ENCODE measurements at places on chromosomes 1 and 21.
A peak's percentile ranks its signal among the peaks of the same experiment; 100 is the strongest.

DNA sequence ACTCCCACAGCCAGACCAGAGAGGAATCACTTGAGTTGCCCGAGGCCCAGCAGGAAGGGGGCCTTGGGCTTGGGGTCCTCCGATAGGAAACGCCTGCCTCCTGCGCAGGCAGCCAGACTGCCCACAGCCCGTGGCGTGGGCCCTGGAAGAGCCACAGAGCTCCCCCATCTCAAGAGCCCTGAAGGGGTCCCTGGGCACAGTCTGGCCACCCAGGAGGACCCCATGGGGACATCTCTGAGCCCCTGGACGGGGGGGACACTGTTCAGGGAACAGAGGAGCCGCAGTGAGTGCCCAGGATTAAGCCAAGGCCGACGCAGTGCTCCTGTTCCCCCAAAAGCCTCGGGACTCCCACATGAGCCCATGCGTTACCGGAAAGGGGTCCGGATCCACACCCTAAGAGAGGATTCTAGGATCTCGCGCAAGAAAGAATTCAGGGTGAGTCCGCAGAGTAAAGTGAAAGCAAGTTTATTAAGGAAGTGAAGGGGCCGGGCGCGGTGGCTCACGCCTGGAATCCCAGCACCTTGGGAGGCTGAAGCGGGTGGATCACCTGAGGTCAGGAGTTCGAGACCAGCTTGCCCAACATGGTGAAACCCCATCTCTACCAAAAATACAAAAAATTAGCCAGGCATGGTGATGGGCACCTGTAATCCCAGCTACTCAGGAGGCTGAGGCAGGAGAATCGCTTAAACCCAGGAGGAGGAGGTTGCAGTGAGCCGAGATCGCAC lies 38.1 kb upstream of the LBR start:
- H3K36me3 ChIP-seq = no peaks in the 10 kb centered on the region
- DNase-seq = no peak
- peak overlapping the region; percentile 26 for H3K27ac ChIP-seq
- H3K4me1 ChIP-seq = peaks cover 14% of the 10 kb centered on the region
- no peak overlapping the region for H3K4me3 ChIP-seq

DNA sequence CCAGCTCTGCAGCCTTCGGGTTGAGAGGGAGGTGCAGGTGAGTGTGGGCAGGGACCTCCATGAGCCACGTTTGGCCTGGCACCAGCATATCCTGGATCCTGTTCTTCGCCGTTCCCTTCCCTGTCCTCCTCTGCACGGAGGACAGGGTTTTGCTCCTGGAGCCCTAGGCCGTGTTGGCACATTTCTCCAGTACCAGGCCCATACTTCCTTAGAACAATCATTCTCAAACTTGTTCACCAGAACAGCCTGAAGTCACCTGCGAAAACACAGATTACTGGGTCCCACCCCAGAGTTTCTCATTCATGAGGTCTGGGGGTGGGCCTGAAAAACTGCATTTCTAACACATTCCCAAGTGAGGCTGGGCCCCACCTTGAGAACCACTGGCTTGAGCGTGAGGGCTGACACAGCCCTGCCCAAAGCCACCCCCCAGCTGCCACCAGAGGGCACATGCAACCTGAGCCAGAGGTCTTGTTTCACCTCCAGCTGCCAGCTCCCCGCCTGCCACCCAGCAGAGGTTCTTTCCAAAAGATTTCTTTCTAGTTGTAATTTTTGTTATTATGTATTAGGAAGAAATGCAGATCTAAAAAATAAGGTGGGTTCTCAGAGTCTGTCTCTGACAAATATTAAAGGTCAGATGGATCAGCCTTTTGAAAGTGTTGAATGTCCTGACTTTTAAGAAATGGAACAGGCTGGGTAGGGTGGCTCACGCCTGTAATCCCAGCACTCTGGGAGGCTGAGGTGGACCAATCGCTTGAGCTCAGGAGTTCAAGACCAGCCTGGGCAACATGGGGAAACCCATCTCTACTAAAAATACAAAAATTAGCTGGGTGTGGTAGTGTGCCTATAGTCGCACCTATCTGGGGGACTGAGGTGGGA lies 39.6 kb upstream of the LDLRAP1 start:
- no peak overlapping the region for H3K4me3 ChIP-seq
- H3K4me1 ChIP-seq = peaks cover 12% of the 10 kb centered on the region
- no peaks in the 10 kb centered on the region for H3K27me3 ChIP-seq
- no peak overlapping the region for H3K27ac ChIP-seq
- no peaks in the 10 kb centered on the region for H3K36me3 ChIP-seq

DNA sequence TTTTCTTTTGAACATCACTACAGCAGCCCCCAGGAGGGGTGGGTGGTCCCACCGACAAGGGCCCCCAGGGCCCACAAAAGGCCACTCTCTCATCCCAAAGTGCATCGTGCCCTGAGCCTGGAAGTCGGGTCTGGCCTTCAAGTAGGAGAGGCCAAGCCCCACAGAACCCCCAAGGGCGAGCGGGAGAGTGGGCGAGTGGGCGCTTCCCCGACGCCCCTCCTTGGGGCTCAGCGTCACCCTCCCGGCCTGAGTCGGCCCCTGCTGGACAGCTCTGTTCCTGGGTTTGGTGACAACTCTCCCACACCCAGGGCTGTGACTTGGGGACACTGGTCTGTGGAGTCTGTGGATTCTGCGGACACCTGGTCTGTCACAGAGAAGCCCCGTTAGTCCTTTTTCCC lies 42.2 kb upstream of the COL18A1 start:
- DNase-seq = no peak
- H3K4me1 ChIP-seq = peaks cover 29% of the 10 kb centered on the region
- H3K4me3 ChIP-seq = no peak overlapping the region
- no peaks in the 10 kb centered on the region for H3K36me3 ChIP-seq

DNA sequence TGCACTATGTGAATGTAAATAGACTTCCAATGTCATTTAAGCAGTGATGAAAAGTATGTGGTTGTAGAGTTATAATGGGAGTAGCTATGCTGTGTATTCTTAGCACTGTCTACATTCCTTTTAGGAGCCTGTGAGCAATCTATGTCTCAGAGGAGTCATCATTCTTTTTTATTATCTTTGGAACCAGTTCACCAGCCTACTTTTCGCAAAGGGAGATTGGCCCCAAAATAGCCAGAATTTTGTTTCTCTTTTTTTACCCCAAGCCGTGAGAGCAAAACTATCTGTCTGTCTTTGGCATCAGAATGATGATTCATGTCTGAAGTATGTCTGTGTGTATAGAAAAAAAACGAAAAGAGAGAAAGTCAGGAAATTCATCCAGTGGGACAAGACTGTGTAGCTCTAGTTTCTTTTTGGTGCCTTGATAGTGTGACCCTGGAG lies 44.2 kb downstream of the OSBPL9 start:
- peaks cover 88% of the 10 kb centered on the region for H3K4me1 ChIP-seq
- no peaks in the 10 kb centered on the region for H3K27me3 ChIP-seq
- peak overlapping the region; percentile 3 for H3K4me3 ChIP-seq

GRCh38 chr1:212930986-212931678 lies 19.2 kb upstream of the VASH2 start:
- DNase-seq = no peak
- no peak overlapping the region for H3K27ac ChIP-seq

GRCh38 chr1:99352821-99353220 lies 88.5 kb downstream of the PLPPR4 start:
- no peaks in the 10 kb centered on the region for H3K27me3 ChIP-seq
- H3K4me1 ChIP-seq = no peaks in the 10 kb centered on the region
- DNase-seq = no peak
- no peaks in the 10 kb centered on the region for H3K36me3 ChIP-seq
- H3K27ac ChIP-seq = no peak overlapping the region
- no peak overlapping the region for H3K4me3 ChIP-seq

DNA sequence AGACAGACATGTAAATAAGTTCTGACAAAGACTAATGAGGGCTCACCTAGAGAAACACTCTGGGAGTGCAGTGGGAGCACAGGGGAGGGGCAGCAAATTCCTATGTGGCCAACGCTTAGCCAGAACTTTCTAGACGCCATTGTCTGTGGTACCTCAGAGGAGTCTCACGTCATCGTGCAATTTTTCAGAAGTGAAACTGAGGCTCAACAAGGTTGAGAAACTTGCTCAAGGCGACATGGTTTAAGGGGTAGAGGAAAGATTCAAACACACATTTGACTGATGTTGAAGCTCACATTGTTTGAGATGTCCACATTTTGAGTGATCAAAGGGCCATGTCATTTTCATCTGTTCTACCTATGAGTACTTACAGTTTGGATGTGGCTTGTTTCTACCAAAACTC lies 152.6 kb upstream of the LMO4 start:
- no peak overlapping the region for H3K4me3 ChIP-seq
- H3K4me1 ChIP-seq = no peaks in the 10 kb centered on the region
- H3K27me3 ChIP-seq = no peaks in the 10 kb centered on the region
- no peak overlapping the region for H3K27ac ChIP-seq
- no peak for DNase-seq

DNA sequence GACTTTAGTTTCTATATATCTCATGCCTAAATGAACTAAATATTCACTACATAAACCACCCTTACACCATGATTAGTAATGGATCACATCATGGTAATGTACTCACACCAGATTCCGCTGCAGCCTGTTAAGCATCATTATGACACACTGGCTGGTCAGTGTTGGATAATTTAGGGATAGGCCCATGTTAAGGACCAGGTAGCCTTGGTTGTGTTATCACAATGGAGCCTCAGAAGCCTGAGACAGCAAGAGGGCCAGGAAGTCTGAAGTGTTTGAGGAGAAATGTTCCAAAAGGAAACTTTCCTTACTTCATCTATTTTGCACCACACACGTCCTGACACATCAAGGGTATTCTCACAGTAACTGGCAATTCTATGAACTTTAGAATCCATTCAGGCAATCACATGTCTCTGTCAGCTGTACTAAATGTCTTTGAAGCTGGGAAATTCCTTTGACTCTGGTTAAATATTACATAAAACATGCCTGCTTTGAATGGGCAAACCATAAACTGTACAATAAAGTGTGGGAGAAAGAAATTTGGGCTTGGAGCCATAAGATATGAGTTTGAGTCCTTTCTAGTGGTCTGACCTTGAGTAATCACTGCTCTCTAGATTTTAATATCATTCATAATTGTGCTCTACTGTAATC lies 105.3 kb upstream of the DPT start:
- no peak for DNase-seq
- H3K4me1 ChIP-seq = no peaks in the 10 kb centered on the region
- H3K4me3 ChIP-seq = no peak overlapping the region
- no peaks in the 10 kb centered on the region for H3K36me3 ChIP-seq
- no peak overlapping the region for H3K27ac ChIP-seq
- no peaks in the 10 kb centered on the region for H3K27me3 ChIP-seq

GRCh38 chr1:216222288-216222687 lies 201.0 kb downstream of the USH2A start:
- no peak overlapping the region for H3K27ac ChIP-seq
- H3K36me3 ChIP-seq = no peaks in the 10 kb centered on the region
- H3K4me1 ChIP-seq = no peaks in the 10 kb centered on the region
- no peak for DNase-seq

DNA sequence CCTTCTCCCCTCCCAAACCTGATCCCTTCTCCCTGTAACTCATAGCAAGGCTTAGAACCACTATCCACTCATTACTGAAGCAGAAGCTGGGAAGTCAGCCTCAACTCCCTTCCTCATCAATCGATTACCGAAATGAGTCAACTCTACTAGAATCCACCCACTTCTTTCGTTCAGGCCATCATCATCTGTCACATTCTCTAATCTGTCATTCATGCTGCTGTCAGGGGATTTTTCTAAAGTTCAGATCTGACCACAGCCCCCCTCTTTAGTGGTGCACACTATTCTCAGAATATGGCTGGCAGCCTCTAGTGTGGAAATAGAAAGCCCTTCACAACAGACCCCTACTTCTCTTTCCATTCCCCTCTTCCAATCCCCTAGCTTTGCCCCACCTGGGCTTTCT lies 5.1 kb downstream of the NT5C1A start:
- no peaks in the 10 kb centered on the region for H3K36me3 ChIP-seq
- no peaks in the 10 kb centered on the region for H3K27me3 ChIP-seq
- DNase-seq = no peak
- H3K4me3 ChIP-seq = no peak overlapping the region

DNA sequence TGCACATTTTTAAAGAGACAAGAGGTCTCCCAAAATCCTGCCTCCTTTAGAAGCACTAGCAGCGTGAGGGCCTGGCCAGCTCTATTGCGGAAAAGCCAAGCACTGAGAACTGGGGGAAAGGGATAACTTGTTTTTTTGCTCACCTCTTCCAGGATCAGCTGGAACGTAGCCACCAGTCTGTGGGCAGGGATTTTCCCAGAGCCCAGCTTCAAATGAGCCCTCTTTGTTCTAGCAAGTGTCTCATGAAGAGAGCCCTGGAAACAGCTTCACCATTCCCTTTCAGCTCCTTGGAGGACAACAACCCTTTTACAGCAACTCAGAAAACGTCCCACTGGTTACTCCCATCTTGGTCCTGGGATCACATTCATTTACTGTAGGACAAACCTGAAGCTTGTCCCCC lies 195.4 kb downstream of the LMX1A start:
- no peak for DNase-seq
- H3K4me3 ChIP-seq = no peak overlapping the region
- no peak overlapping the region for H3K27ac ChIP-seq
- H3K36me3 ChIP-seq = no peaks in the 10 kb centered on the region
- no peaks in the 10 kb centered on the region for H3K27me3 ChIP-seq
- no peaks in the 10 kb centered on the region for H3K4me1 ChIP-seq

GRCh38 chr1:30900931-30901560 lies 7.5 kb downstream of the SDC3 start:
- peaks cover 7% of the 10 kb centered on the region for H3K4me1 ChIP-seq
- no peak overlapping the region for H3K4me3 ChIP-seq
- H3K36me3 ChIP-seq = no peaks in the 10 kb centered on the region
- no peaks in the 10 kb centered on the region for H3K27me3 ChIP-seq
- no peak for DNase-seq

DNA sequence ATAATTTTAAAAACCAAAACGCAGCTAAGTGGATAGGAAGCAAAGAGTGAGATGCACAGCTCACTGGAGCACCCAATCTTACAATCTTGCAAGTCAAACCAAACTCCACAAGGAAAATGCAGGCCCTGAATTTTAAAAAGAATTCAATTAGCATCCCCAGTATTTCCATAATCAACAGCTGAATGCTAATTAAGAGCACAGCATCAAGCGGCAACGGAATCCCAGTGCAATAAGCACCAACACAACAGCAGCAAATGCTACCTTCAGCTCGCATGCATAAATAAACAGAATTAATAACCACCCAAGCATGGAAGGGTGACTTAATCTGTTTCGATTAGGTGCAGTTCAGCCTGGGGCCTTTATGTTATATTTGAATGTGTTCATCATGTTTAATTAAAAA lies 142.9 kb downstream of the SLC45A1 start:
- H3K27me3 ChIP-seq = no peaks in the 10 kb centered on the region
- no peak for DNase-seq
- no peak overlapping the region for H3K4me3 ChIP-seq
- peaks cover 70% of the 10 kb centered on the region for H3K4me1 ChIP-seq

DNA sequence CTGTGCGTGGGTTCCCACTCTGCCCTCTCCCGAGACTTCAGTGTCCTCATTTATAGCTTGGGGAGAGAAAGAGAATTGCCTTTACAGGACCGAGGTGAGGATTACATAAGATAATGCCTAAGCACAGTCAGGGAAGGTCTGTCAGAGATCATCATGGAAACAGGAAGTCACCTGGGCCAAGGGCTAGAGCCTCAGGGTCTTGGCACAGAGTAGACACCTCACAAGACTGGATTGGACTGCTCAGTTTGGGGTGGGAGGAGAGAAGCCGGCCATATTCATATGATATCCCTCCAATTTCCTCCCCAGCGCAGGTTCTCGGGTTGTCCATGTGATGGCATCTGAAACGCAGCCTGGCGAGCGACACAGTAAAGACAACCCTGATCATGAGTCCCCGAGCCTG lies 3.8 kb downstream of the CNR2 start:
- H3K4me1 ChIP-seq = no peaks in the 10 kb centered on the region
- DNase-seq = no peak
- H3K27me3 ChIP-seq = peaks cover 12% of the 10 kb centered on the region
- no peaks in the 10 kb centered on the region for H3K36me3 ChIP-seq
- H3K4me3 ChIP-seq = no peak overlapping the region
